Glutamatergic neuron (in vitro differentiated cells): ENCODE measurements at places on chromosomes 5 and 9. TPM values are rescaled to one million over a fixed set of nuclear protein-coding genes. Genes with fewer than 3 reads are reported as not detected.
A peak's percentile ranks its signal among the peaks of the same experiment; 100 is the strongest.

DNA sequence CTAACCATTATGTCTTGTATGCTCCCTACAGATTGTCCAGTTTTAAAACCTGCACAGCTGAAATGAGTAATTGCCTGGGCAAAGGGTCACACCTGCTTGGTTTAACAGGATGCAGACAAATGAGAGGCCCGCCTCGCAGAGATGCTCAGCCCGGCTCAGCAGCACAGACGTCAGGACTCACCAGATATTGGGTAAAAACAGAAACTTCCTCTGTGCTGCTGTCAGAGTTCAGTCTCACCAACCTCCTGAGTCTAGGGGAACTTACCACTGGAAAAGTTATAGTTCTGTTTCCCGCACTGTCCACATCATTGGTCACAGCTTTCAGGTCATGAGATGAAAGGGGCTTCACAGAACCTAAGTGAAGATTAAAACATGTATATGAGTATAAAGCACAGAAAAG, 152.5 kb downstream of the ESM1 start:
- peak; percentile 24 for DNase-seq

PCDHGB7 gene
- total RNA-seq: 38.6 TPM

GRCh38 chr9:132309056-132309455, 45.7 kb downstream of the SETX start:
- DNase-seq: no peak

- no peak for DNase-seq
These were observed 167.7 kb upstream of the RPS23 start for GRCh38 chr5:82445726-82446335.

DNA sequence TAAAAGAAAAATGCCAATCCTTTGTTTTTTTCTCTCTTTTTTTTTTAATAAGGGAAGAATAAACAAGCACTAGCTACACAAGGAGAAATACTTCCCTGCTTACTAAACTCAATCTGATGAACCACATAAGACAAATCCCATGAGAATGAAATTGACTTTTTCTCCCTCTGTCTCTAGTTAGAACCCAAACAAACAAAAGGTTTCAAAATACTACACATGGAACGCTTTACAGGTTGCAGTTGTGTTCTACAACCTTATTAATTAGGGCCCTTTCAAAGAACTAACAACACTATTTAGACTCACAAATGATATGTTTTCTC, 124.5 kb downstream of the PDE4D start:
- no peak for DNase-seq

SLC6A7 gene
- not detected for total RNA-seq

DNA sequence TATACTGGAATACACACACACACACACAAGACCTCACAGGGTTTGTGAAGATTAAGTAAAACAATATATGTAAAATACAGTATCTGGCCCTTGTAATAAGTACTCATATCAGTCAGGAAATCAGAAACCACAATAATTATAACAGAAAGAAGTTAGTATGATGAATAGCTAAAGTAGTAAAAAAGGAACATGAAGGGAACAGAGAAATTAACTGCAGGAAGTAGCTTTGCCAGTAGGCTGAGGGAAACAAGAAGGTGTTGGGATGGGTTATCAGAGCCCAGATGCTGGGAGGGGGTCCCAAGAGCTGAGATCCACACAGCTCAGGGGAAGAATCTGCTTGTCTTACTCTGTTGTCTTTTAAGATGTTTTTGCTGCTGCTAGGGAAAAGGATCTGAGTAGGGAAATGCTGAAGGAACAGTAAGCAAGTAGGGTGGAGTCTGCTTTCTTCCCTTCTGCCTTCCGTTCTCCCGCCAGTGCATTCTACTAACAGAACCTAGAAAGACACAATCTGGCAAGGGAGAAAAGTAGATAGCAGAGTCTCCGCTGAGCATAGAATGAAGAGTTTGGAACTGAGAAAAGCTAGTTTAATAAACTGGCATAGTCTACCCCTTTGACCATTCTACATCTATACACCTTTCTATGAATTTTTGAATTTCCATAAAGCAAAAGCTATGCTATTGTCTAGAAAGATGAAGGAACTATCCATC, 55.3 kb upstream of the ALDH1A1 start:
- DNase-seq: no peak

DNA sequence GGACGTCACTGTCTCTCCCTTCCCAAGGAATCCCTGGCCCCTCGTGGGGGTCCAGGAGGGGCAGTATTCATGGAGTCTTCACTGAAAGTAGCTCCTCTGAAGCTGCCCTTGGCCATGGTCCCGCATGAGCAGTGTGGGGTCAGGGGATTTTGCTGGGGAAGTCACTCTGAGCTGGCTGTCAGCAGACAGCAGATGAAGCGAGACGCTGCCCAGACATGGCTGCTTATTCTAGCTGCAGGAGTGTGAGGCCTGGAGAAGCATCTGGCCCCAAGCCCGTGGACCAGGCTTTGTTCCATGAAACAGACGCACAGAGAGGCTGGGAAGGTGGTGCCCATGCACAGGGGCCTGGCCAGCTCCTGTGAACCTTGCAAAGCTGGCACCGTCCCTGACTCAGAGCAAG, 21.5 kb upstream of the ASS1 start:
- no peak for DNase-seq

DNA sequence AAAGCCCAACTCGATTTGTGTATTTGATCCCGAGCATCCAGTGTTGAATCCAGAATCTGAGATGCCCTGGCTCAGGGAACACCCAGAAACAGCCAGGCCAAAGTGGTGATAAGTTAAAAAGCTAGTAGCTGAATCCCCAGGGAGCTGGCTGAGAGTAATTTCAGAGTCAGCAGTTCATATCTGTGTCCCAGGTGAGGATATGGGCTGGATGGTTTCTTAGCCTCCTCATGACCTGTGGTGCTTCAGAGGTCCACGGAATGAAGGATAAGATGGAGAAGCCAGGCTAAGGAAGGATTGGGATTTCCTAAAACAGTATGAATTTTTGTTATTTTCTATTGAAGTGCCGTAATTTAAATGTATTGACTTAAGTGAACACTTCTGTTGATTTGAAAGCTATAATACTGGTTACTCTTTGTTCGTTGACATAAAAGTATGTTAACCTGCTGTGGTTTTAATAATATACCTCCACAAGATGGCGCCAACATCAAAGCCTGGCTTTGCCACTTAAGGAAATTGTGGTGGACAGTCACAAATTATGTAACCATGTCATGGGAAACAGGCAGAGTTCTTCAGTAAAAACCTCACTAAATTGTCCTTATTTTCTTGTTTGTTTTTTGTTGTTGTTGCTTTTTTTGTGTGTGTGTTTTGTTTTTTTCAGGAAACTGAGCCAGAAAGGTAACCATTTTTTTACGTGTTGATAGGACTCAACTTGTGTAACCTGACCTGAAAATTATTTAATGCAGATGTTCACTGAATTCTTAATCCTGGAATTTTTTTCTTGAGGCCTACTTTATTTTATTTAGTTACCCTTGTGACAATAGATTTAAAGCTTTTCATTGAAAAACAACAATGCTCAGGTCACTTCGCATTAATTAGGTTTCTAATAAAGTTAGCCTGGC, 11.4 kb downstream of the MTAP start:
- DNase-seq: peak; percentile 41

DNA sequence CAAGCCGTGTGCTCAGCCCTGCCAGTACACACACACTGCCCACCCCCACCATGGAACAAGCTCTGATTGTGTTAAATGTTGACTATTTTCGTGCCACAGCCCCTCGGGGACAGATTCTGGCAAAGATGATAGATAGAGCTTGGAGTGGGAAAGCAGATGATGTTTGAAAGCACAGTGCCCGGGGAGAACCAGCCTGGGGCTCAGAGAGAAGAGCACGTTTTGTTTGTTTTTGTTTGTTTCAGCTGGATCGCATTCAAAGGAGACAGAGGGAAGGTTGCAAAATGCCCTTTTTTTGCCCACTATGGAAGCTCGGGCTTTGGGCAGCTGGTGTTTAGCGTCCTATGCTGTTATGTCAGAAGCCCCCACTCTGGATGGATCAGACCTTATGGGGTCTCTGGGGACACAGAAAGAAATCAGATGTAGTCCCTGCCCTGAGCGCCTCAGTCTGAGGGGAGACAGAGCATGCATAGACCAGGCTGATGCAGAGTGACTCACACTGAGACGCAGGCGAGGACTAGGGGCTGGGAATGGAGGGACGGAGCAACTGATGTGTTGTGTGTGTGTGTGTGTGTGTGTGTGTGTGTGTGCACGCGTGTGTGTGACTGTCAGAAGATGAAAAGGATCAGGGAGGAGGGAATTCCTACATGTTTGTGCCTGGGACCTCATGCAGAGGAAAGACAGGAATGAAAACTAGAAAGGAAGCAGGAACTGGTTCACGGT, 229.7 kb downstream of the MELK start:
- peak; percentile 29 for DNase-seq

DNA sequence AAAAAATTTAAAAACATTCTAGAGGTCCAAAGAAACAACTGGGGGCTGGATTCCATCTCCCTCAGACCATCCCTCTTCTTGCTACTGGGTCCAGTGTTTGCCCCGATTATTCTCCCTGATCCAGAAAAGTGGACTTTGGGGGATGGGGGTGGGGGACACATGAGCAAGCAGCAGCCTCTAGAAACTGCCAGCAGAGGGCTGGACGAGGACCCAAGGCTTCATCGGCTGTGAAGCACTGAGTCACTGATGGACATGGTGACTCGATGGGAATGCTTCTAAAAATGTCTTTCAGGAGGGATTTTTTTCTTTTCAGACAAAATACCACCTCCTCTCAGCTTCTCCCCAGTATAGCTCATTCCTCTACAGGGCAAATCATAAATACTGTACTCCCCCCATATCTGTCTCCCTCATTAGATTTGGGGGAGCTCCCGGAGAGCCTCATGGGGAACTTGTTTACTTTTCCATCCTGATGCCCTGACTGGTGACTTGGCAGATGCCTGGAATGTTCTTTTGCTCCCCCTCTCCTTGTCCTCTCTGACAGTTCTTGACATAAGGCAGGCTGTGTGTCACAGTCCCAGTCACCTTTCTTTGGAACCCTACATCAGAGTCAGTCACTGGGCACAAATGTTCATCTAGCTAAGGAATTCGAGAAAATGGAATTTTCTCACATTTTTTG, 67.2 kb upstream of the STC2 start:
- no peak for DNase-seq

DNA sequence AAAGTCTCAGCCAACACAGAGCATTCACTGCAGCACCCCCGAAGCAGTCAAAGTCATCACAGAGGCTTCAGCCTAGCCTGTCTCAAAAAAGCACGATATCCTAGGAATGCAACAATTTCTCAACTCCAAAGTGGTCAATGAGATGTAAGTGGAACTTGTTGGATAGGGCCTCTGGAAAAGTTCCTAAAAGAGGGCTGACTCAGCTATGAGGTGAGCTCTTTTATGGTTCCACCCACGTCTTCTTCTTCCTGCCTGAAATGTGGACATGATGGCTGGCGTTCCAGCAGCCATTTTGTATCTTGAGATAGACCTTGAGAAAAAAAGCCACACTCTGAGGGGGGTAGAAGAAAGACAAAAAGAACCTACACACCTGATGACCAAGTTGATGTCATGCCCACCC, 32.5 kb upstream of the TRIO start:
- no peak for DNase-seq

DNA sequence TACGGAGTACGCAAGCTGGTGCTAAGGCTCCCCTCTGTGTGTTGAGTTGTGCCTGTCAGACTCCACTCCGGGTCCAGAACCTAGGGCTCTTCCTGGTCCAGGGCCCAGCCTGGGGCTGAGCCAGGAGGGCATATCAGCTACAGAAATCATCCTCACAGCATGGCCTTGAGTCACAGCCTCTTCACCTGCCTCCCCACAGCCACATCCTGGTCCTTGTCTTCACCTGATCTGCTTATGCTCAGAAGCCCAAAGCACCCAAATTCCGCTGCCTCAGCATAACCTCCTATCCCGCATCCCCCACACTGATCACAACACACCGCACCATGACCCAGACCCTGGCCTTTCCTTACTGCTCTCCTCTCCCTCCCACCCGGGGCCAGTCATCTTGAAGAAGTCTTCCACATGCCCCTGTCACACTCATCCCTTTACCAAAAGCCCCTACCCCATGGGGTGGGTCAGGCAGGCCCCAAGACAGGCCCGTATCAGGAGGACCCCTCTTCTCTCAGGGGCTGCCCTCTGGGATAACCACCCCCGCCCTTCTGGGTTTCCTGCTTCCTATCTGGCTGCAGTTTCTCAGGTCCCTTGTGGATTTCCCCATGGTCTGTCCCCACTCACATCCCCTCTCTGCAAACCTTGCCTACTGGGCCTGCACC, 1.3 kb upstream of the IL3 start:
- DNase-seq: peak; percentile 7

DNA sequence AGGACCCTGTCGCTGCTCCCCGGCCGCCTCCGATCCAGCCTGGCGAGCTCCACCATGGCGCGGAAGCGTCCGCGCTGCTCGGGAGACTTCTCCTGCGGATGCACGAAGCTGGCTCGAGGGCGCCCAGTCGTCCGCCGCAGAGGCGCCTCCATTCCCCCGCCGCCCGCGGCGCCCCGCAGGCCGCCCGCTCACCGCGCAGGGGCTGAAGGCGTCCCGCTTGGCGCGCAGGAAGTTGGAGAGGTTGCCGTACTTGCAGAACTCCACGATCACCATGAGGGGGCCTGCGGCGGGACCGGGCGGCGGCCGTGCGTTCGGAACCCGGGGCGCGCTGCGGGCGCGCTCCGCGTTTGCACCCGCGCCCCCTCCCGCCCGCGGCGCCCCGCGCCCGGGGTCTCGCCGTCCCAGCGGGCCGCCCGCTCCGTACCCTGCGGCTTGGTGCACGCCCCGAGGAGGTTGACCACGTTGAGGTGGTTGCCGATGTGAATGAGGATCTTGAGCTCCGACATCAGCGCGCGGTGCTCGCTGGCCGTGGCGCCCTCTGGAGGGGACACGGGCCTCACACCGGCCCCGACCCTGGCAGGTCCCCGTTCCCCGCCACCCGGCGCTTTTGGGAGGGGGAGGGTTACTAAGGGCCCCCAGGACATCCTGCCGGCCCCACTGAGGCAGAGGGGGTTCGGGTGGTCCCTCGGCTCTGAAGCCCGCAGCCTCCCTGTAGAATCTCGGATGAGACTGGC, 27.7 kb upstream of the SCGB3A1 start:
- peak; percentile 79 for DNase-seq

- DNase-seq: no peak
These were observed 16.1 kb downstream of the MEGF10 start for GRCh38 chr5:127306647-127307046.

GRCh38 chr9:36837431-36838405, 196.3 kb downstream of the PAX5 start:
- no peak for DNase-seq

- no peak for DNase-seq
These were observed 35.0 kb downstream of the ACTBL2 start for GRCh38 chr5:57447658-57448057.

DNA sequence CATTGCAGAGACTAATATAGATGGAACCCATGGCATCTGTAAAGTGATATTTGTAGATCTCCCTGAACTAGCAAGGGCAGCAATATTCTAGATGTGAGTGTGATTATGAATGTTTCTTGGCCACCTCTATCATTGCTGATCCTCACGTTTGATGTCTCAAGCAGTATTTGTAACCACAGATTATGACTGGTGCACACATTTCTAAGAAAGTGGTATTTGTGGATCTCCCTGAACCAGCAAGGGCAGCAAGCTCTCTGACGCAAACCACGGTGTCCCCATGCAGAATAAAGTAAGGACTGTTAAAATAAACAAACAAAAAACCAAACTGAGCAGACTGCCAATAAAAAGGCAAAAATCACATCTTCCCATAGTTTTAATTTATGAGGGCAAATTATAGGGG, 301.3 kb downstream of the CSNK1G3 start:
- DNase-seq: no peak
